ENCODE measurements at places on chromosomes 12 and 14.
A peak's percentile ranks its signal among the peaks of the same experiment; 100 is the strongest.

DNA sequence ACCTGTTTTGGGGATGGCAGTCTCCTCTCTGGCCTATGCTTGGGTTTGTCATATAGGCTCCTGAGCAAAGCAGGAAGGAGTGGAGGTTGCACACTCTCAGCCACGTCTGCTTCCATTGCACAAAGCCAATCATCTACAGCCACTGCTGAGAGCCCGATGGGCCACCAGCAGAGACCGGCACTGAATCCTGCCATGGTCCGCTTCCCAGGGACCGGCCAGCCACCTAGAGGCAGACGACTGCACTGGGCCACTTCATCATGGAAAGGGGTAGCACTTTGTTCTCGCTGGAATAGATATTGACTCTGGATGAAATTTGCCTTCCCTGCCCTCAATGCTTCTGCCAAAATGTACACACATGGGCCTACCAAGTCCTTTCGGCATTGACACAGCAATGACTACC lies 22.3 kb downstream of the DLK1 start:
- no peak for DNase-seq

DNA sequence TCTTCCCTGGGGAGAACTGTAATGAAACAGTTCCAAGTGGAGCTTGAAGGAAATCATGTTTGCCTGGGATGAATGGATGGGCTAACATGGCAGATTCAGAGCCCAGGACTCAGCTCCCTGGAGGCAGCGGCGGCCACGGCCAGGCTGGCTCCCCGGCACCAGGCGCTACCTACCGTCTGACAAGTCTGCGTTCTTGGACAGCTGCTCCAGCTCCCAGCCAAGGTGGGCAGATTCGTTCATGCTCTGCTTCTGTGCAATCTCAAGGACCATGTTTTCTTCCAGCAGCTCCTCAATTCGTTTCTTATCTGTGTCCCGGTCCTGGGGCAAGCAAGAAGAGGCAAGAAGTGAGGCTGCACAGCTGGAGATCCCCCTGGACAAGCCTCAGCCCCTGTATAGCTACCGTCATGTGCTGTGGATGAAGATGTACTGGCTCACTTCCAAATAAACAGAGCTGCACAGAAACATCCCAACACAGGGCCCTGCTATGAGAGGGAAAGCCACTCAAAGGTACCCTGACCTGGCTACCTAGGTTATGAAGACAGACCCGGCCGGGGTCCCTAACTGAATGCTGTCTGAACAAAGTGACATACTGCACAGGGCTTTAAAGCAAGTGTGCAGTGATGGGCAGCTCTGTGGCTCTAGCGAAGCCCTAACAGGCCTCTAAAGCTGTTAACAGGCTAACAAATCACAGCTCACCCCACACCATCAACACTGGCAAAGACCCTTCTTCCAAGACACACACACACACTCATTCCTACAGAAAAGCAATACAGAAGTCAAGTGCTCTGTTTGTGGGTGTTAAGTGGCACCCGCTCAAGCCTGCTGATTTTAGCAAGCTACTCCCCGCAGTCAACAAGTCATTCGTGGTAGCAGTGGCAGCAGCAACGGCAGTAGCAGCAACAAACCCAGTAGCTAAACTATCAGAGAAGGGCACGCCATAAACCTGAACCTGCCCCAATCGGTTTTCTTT lies 80.4 kb upstream of the GPR68 start:
- DNase-seq: no peak

GRCh38 chr12:28021704-28022103 lies 49.2 kb upstream of the PTHLH start:
- DNase-seq: no peak

- DNase-seq: no peak
Observed at GRCh38 chr12:109491671-109492070, 14.2 kb downstream of the UBE3B start.

GRCh38 chr14:21990116-21990515 lies 316.5 kb upstream of the OR4E1 start:
- no peak for DNase-seq

DNA sequence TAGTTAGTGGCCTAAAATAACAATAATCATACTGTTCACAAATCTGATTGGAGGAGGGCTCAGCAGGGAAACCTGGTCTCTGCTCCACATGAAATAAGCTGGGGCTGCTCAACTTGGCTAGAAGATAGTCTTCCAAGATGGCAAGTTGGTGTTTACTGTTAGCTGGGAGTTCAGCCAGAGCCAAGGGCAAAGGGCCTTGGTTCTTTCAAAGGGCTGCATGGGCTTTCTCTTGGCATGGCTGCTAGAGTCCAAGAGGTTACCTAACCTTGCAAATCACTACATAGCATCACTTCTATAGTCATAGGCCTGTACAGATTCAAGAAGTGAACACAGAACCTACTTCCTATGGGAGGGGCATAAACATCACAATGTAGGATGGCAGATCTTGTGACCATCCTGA lies 7.1 kb downstream of the EXOC5 start:
- DNase-seq: no peak

- DNase-seq: no peak
Observed at GRCh38 chr14:24706351-24706750, 72.4 kb upstream of the GZMB start.

- DNase-seq: no peak
Observed at GRCh38 chr12:67237231-67237630, 31.9 kb upstream of the CAND1 start.

GRCh38 chr14:51401756-51402155 lies 161.7 kb downstream of the TMX1 start:
- DNase-seq: no peak

- peak; percentile 45 for DNase-seq
Observed at GRCh38 chr12:43282106-43282505, 269.9 kb downstream of the ADAMTS20 start.

- no peak for DNase-seq
Observed at GRCh38 chr12:21475552-21475951, 25.9 kb downstream of the RECQL start.

GRCh38 chr12:27709932-27710591 lies 570 bp upstream of the MRPS35 start:
- DNase-seq: peak; percentile 66

DNA sequence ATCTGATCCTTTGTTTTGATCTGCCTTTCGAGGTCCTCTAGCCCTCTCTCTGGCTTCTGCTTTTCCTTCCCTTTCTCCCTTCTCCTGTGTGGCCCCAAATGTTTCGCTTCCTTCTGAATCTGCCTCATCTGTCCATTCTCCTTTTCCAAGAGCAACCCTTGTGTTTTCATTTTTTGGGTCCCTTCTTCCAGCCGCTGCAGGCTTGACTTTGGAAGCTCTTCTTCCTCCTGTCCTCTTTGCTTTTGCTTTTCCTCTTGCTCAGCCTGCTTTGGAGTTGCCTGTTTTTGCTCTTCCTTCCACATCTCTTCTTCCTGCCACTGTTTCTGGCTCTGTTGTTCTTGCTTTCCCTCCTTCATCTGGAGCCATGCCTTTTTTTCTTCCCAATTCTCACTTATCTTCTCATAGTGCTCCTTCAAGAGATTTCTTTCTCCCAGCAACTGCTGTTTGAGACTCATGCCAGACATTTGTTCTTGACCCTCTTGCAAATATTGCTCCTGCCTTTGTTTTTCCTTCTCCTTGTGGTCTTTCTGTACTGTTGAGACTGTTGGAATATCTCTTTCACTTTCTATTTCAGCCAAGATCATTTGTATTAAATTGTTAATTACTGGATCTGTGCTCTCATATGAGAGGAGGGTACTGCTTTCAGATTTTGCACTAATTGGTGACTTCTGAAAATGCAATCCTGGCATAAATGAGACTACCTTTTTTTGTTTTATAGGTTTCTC lies 42.4 kb downstream of the FAM186A start:
- no peak for DNase-seq

- no peak for DNase-seq
Observed at GRCh38 chr12:5623411-5623810, 191.5 kb downstream of the NTF3 start.

GRCh38 chr14:24713404-24713803 lies 79.4 kb upstream of the GZMB start:
- no peak for DNase-seq

DNA sequence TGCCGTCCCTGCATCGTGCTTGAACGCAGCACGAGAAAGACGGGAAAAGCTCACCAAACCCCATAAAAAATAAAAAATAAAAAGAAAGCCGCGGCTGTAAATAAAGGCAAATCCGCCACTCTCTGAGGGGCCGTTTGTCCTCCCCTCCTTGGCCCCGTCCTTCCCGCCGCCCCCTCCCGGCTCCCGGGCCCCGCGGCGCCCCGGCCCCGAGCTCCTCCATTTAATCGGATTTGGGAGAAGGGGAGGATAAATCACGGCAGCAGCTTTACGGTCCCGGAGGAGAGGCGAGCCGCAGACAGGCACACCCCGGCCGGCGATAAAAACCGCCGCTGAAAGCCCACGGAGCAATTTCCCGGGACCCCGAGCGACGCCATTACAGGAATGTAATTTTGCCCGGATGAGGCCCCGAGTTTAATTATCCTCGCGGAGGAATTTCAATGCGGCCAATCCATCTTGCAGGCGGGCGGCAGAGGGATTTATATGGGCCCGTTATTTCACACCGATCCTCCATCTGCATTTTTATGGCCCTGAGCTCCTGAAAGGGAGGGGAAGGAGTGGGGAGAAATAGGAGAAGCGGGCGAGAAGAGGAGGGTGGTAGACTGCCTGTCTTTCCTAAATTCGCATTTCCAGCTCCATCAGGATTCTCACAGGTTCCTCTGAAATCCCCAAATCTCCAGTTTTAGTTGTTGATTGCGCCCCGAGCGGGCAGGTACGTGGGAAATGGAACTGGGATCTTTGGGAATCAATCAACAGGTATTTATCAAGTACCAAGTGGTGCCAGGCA lies 1.3 kb upstream of the ATP5MC2 start:
- no peak for DNase-seq

- no peak for DNase-seq
Observed at GRCh38 chr12:1879633-1880032, 38.8 kb downstream of the CACNA2D4 start.

- no peak for DNase-seq
Observed at GRCh38 chr12:45355730-45356129, 139.8 kb downstream of the ANO6 start.

DNA sequence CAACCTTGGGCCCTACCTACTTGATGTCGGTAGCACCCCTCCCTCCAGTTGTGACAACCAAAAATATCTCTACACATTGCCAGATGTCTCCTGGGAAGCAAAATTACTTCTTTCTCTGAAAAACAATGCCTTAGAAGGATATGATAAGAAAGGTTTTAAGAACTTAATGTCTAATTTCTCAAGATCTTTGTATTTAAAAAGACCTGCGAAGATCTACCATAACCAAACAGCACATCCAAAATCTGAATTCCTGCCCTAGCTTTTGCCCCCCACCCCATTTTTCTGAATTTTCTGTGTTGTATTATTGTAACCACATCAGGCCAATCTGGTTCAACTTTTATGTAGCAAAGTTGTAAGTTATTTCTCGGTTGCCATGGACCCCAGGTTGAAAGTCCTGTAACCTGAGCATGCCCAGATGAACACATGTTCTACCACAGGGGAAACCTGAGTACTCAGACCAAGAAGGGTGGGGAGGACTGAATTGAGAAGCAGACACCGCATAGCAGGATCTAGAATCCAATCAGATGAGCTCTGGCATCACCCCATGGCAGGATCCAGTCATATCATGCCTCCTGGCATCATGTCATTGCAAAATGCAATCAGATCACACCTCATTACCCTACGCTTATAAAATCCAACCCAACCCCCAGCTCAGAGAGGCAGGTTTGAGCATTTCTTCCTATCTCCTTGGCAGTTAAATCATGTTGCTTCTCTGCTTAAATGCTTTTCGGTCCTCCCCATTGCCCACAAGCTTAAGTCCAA lies 8.7 kb downstream of the TMEM253 start:
- no peak for DNase-seq

GRCh38 chr12:1628666-1629337 lies at the start of gene WNT5B:
TSS of gene WNT5B (plus strand) at chr12:1629231. CDS start at chr12:1631355, 2,124 bp downstream.
- DNase-seq: no peak

DNA sequence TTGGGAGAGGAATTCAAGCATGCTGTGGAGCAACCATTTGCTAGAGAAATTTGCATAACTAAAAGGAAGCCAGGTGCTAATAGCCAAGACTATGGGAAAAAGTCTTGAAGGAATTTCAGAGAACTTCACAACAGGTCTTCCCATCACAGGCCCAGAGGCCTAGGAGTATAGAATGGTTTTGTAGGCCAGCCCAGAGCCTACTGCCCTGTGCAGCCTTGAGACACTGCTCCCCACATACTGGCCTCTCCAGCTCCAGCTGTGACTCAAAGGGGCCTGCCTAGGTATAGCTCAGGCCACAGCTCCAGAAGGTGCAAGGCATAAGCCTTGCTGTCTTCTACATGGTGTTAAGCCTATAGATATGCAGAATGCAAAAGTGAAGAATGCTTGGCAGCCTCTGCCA lies 227.1 kb downstream of the SLC2A13 start:
- DNase-seq: no peak

DNA sequence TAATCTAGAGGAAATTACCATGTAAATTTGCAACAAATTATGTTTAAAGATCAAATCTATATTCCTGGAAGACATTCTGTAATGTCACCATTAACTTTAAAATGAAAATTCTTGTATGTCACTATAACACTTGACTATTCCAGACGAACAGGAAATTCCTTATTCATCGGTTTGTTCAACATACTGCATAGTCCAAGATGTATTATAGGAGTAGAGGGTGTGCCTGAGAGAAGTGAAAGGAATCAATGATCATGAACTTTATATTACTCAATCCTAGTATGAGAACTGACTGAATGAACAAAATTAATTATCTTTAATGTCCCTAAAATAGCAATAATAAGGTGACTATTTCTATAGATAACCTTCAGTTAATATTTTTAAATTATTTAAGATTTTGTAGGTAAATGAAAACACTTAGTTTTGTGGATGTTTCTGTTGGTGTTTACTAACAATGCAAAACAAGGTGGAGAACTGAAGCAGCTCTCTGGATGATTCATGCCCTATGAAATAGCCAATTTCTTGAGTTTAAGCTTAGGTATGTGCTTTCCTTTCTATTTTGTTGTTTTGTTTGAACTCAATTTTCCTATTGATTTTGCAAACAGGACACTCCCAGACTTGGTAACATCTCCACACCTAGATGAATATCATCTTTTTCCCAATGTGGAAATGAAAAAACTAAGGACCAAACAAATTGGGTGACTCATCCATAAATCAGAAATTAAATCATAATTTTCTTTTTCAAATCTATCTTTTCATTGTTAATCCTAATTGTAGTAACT lies 18.2 kb upstream of the ITPR2 start:
- DNase-seq: no peak

DNA sequence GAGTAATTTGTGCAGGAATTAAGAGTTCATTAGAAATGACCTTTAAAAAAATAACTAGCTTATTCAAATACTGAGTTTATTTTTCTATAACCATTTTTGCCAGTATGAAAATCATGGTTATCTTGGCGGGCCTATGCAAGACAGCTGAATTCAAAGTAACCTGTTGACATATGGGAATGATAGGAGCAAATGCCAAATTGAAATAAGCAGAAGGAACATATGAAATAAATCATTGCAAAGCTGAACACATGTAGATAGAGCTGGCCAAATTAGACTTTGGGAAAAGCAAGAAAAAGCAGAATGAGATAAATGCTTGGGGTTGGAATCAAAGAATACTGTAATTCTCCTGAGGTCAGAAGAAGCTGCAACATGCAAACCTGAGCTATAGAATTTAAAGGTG lies 372.5 kb downstream of the ADAMTS20 start:
- DNase-seq: no peak

GRCh38 chr12:19025582-19025981 lies 104.0 kb upstream of the PLEKHA5 start:
- peak; percentile 57 for DNase-seq

Measured in LoVo (cell line).